Epithelial cell of esophagus (primary cell): ENCODE measurements at places on chromosomes 2 and 18.

- no peak for DNase-seq
These were observed 48.9 kb downstream of the TSN start for GRCh38 chr2:121804340-121804739.

DNA sequence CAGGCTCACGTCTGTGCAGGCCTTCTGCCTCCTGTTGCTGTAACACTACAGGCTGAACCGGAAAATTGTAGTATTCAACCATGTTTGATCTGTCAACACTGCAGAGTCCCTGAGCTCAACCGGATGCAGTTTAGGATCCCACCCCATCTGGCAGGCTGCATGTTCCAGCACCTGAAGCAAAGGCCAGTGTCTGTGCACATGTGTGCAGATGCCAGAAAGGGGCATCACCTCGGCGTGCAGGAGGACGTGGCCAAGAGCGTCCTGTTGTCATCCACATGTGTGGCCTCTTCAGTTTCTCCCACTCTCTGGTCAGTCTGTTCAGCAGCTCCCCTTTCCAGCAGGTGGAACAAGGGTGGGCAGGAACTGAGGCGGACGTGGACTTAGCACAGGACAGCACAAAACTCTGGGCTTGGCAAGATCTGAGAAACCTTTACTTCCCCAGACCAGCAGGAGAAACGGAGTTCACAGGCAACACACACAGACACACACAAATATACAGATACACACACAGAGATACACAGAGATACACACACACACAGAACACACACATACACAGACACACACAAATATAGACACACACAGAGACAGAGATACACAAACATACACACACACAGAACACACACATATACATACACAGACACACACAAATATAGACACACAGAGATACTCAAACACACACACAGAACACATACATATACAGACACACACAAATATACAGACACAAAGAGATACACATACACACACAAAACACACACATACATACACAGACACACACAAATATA lies 111.3 kb downstream of the NDUFA10 start:
- DNase-seq: no peak

DNA sequence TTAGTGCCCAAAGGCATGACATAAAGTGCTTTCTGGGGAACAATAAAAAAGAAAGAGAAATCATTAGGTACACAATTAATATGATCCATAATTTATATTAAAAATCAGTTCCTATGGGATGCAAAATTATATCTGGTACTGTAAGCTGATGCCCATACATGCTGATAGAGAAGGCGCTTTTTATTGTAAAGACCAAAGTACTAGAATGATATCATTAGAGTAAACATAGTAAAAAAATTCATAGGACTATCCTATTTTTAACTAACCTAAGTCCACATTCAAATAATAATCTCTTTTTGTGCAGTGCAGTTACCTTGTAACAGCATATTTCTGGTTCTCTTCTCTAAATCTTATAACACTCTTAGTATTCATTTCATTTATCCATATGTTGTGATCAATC lies 252.2 kb downstream of the ASXL3 start:
- DNase-seq: no peak

DNA sequence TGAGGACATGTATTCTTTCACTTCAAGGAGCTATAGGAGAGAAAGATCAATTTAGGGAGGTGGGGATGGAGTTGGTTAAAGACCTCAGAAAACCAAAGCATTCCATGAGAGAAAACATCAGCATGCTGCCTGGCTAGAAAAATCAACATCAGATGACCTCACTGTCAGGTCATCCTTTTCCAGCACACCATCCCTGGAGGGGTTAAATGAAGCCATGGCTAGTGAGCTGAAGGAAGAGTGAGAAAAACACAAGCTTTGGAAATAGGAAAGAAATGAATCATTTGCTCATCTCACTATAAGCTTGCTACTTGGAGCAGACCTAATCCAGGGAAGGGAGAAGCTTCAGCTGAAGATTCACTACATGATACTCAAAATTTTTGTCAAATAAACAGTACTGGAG lies 109.5 kb upstream of the ITGB6 start:
- peak; percentile 52 for DNase-seq

DNA sequence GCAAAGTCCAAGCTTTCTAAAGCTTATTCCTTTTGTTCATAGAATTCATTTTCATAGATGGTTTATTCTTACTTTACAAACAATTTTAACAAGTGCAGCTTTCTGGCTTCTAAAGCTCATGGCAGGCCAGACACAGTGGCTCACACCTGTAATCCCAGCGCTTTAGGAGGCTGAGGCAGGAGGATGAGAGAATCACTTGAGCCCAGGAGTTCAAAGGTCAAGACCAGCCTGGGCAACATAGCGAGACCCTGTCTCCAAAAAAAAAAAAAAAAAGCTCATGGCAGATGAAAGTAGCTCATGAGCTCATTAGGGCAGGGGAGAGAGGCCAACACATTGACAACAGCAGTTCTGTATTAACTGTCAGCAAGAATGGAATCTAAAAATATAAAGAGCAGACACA lies 28.1 kb upstream of the NPC1 start:
- DNase-seq: no peak

DNA sequence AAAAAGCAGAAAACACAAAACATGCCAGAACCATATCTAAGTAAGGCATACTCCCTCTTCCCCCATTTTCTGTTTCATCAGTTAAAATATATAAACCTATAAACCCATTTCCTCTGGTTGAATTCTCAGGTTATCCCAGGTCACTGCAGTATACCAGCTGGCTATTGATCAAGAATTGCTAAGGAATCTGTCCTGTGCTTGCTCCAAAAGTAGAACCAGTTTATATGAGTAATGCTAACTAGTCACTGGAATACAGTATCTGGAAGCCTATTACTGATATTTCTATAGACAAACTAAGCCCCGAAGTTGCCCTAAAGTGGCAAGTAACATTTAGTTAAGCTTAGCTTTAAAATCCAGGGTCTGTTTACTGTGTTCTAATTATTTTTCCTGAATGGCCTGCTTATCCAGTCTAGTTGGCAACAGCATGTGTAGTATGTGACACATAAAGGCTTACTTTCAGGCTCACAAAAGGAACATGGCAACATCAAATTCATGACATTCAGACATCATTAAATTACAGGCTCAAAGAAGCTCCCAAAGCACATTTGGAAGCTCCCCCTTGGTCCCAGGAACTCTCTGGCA lies 102.9 kb upstream of the ARL5A start:
- DNase-seq: peak; percentile 48

DNA sequence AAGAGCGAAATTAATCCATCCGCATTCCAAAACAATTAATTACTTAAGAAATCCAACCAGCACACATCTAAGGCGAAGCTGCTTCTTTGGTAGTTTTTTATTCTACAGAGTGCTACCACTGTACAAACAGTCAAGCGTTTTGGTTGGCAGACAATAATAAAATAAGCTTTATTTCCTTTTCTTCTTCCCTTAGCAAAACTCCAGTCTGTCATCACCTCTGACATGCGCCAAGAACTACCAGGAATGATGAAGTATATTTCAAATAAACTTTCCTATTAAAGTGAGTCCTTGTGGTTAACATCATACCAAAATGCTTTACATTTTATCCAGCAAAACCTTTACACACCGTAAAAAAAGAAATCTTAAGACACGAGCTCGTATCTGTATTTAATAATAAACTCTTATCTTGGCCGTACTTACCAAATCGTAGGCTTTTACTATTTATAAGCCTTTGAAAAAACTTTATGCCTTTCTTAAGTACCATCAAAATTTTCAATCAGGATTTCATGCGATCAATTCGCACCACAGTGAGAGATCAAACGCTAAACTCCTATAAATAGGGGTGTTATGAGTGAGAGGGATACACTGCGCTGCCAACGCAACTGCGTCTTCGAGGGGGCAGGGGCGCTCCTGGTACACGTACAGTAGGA lies 1.3 kb downstream of the ATL2 start:
- peak; percentile 31 for DNase-seq

DNA sequence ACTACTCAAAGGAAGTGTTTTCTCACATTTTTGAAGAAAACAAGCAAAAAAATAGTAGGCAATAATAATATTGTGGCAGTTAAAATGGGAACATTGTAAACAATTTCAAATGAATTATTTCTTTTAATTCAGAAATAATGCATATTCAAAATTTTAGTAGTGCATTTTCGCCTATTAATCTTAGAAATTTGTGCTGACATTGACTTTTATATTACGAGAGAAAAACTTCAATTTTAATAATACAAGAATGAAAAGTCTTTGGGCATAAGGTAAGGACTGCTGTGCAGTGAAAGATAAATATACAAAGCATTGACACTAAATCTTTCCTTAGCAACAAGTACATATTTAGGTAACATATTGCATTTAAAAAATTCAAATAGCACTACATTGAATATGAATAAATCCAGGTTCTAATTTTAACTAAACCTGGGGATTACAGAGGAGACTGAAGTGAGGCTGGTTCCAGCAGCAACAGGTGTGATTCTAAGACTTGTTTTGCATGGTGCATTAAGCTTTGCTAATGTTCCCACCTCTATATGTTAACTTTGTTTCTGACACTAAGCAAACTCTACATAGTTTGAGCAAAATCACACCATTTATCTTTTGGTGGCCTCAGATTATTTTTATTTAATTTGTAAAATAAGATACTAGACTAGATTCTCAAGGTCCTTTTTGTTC lies 40.5 kb downstream of the CALCRL start:
- no peak for DNase-seq

- no peak for DNase-seq
These were observed 2.0 kb downstream of the PXDN start for GRCh38 chr2:1742301-1742680.

DNA sequence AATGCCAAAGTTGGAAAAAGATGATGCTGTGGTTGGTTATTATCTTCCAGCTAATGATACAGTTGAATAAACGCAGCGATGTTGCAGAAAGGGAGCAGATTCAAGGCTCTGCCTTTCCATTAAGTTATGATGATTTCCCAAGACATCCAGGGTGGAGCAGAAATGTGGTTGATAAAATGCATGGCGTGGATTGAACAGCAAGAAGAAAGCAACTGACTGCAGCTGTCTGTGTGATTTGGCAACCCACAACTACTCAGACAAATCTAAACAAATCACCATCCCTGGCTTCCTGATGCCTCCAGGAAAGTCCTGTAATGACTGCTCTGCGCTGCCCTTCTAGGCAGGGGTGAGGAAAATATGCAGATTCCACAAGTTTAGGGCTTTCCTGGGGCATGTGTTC lies 166.3 kb downstream of the NRP2 start:
- DNase-seq: peak; percentile 27

- DNase-seq: peak; percentile 9
These were observed 535.9 kb downstream of the TRIB2 start for GRCh38 chr2:13252615-13253014.

- no peak for DNase-seq
These were observed 60.8 kb downstream of the LYPD6B start for GRCh38 chr2:149099298-149099697.

DNA sequence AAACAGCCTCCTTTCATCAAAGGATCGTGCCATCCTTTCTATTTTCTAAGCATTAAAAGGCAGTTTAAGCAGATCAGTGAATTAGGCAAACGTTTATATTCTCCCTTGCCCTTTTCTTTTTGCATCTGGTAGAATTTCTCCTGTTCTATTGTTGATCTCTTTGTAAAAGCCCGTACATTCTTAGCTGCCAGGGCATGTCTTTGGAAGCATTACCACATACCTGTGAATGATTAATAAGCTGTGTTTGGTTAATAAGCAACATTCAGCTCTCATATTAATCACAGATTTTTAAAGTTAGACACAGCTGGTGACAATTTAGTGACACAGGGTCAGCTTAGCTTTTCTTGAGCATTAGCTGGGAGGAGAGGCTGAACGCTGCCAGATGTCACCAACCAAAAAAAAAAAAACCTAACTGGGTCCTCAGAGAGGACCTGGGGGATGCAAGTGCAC lies 33.8 kb upstream of the CYP1B1 start:
- peak; percentile 86 for DNase-seq

GRCh38 chr2:197359859-197360258 lies 49.3 kb upstream of the ANKRD44 start:
- no peak for DNase-seq

- DNase-seq: no peak
These were observed 11.9 kb downstream of the NAPG start for GRCh38 chr18:10537765-10538164.
